ENCODE measurements at places on chromosomes 3 and 15.
A peak's percentile ranks its signal among the peaks of the same experiment; 100 is the strongest.

DNA sequence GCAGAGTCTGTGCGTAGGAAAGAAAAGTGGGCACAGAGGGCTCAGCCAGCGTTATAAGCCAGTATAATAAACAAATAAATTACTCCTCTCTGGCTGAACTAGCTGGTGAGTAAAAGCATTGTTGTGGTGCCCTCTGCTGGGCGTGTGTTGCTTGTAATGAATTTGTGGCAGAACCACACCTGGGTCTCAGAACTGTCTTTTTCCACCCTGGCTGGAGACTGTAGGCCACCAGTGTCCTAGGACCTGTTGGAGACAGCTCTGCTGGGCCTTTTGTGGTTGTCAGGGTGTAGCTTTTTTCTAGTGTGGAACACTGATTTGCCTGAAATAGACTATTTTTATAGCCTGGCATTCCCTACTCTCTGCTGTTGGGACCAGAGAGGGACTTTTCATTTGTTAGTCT, 130.5 kb upstream of the EIF1B start:
- peak; percentile 21 for DNase-seq

- DNase-seq = no peak
Measured at GRCh38 chr3:170806676-170807075, 63.3 kb downstream of the RPL22L1 start.

DNA sequence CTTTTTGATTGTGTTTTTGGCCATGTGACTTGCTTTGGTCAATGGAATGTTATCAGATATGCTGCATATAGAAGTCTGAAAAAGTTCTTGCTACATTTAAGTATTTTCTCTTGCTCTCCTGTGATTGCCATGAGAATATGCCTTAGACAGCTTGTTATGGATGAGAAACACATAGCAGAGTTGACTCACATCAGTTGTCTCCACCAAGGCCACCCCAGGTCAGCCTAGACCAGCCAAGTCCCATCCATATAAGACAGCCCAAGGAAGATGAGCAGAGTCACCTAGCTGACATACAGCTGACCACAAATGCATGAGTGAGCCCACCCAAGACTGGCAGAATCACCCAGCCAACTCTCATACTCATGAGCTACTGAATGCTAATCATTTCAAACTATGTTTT, 153.0 kb downstream of the THRB start:
- no peak for DNase-seq

GRCh38 chr3:186754006-186754405, 29.4 kb upstream of the EIF4A2 start:
- no peak for DNase-seq

DNA sequence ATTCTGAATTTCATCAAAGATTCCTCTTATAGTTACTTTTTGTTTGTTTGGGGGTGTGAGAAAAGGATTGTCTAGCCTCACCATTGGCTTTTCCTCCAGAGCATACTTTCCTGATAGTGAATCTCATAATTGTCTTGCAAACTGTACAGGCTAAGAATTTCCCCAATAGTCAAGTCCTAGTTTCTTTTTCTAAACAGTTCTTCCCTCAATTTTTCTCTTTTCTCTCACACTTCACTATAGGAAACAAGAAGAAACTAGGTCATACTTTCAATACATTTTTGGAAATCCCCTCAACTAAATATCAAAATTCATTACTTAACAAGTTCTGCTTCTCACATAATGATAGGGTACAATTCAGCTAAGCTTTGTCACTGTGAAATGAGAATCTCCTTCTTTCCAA, 241.9 kb downstream of the IL20RB start:
- no peak for DNase-seq

DNA sequence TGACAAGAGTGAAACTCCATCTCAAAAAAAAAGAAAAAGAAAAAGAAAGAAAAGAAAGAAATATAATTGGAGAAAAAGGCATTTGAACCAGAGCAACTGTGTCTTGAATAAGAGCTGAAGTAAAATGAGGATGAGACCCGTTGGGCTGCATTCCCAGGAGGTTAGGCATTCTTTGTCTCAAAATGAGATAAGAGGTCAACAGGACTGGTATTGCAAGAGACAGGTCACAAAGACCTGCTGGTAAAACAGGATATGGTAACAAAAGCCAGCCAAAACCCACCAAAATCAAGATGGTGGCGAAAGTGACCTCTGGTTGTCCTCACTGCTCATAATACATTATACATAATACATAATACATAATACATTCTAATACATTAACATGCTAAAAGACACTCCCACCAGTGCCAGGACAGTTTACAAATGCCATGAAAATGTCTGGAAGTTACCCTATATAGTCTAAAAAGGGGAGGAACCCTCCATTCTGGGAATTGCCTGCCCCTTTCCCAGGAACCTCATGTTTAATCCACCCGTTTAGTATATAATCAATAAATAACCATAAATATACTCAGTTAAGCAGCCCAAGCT, 8.6 kb upstream of the TIPIN start:
- DNase-seq = no peak

DNA sequence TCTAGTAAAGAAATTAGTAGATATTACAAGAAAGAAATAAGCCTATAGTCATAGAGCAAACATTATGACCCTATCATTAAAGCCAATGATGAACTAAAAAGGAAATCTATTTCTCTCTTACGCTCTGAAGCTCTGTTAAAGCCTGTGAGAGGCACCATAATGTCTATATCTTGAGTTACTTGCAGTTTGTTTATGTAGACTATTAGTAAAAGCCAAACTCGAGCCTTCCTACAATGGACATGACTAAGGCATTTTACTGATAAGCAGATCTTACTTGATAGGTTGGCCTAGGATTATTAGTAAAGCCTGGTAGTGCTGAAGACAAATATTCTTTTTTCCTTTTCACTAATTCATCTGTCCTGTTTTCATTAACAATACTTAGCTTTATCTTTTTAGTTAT, 32.7 kb downstream of the LRRC3B start:
- DNase-seq = no peak

GRCh38 chr3:86954226-86954625, 36.7 kb downstream of the VGLL3 start:
- no peak for DNase-seq

GRCh38 chr3:38645076-38645475, 4.4 kb downstream of the SCN5A start:
- DNase-seq = no peak

GRCh38 chr3:190892395-190892902, 30.0 kb upstream of the GMNC start:
- no peak for DNase-seq

DNA sequence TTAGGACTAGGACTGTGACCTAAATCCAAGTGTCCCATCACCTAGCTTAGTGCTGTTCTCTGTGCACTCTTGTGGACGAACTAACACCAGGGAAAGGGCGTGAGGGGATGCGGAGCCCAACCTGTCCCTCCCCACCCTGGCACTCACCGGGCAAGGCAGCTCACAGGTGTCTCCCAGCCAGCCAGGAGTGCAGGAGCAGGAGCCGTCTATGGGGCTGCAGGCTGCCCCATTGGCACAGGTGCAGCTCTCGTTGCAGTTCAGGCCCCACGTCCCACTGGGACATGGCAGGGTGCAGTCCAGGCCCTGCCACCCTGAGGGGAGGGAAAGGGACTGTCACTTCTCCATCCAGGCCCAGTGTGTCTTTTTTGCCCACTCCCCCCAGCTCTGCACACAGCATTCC, 60.3 kb downstream of the RAB11A start:
- no peak for DNase-seq

GRCh38 chr15:53710906-53711305, 48.6 kb downstream of the WDR72 start:
- DNase-seq = no peak

DNA sequence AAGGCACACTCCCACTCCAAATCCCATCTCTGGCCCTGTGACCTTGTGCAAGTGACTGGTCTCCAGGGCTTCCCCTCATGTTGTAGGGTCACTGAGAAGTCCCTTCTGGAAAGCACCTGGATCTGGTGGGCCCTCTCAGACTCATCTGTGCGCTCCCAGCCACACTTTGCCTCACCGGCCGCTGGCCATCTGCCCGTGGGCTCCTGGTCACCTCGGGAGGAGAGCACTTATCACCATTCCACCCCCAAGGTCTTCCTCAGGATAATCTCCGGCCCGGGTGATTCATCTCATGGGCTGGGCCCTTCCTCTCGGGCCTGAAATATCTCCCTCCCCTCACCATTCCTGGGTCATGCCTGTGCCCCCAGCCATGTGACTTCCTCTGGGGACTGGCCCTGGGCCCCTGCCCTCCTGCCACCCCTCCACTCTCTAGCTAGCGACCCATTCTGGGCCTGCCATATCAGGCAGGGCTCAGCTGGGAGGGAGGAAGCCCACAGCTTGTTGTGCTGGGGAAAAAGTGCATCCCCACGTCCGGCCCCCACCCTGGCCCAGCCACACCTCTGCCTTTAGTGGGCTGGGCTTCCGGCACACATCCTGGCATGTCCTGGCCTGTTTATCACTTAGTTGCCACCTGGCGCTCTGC, 10.6 kb upstream of the WNT7A start:
- DNase-seq = no peak

- DNase-seq = no peak
Measured at GRCh38 chr3:169189486-169189885, 474.0 kb downstream of the MECOM start.

DNA sequence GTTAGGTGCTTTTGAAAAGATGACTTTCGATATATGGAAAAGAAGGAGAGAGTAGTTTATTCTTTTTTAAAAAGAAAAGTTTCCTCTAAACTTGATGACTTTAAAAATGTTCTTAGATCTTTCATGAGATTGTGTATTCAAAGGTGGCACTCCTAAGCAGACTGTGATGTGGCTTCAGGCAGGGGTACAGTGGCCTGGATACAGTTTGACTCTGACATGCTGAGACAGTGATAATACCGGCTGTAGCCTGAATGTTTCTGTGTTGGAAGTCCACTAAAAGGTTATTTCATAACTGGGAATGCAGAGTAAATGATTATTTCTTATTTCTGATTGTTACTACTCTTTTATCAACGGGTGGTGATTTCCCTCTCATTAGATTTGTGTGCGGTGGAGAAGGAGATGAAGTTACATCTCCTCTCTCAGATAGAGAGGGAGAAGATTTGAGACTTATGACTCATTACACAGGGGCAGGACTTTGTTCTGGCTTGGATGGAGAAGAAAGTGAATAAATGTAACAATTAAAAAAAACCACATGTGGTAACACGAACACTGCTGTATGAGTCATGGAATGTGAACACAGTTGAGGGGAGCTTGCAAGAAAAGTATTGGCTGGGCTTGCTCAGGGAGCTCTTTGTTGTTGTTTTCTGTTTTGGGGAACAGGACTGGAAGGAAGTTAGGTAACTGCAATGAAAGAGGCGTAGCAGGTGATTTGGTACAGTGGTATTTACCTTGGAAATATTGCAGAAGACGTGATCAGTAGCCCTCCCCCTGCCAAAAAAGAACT, 21.6 kb downstream of the SPTSSB start:
- DNase-seq = peak; percentile 20

DNA sequence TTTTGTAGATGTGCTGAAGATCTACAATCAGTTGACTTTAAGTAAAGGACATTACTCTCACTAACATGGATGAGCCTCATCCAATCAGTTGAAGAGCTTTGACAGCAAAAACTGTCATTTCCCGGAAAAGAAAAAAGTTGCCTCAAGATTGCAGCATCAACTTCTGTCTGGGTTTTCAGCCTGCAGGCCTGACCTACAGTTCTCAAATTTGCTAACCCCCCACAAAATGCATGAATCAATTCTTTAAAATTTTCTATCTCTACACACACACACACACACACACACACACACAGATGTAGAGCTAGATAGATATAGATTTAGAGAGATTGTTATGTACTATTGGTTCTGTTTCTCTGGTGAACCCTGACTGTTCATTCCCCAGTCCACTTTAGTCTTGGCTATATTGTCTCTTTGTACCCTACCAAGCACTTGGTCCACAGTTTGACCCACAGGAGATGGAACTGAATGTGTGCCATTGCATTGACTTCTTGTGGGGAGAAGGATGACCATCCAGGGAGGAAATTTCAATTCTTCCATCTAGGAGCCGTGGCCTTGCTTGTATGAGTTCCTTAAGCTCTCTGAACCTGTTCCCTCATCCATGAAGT, 228.3 kb downstream of the CLSTN2 start:
- DNase-seq = no peak

DNA sequence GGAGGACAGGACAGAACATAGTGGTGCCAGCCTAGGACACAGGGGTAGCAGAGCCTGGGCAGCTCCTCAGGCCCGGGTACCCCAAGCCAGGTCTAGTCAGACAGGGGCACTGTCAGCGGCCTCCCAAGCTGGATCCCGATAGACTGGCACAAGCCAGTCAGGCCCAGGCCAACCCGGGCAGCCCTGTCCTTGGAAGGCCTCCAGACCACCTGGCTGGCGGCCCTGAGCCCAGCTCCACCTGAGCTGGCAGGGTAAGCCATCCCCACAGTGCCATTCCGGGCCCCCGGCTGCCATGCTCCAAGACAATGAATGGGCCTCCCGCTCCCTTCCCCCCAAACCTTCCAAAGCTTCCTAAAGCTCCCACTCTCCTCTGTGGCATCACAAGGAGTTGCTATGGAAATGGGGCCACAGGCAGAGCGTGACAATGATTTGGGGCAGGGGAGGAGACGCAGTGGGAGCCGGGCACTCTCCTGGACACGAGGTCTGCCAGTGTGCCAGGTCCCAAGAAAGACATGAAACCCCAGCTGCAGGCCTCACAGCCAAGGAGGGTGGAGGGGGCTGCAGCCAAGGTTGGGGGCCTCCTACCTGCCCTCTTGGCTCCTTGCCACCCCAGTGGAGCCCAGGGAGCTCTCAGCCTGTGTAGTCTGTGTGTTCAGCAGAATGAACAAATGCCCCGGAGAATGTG, 165.6 kb upstream of the LINGO1 start:
- DNase-seq = no peak

DNA sequence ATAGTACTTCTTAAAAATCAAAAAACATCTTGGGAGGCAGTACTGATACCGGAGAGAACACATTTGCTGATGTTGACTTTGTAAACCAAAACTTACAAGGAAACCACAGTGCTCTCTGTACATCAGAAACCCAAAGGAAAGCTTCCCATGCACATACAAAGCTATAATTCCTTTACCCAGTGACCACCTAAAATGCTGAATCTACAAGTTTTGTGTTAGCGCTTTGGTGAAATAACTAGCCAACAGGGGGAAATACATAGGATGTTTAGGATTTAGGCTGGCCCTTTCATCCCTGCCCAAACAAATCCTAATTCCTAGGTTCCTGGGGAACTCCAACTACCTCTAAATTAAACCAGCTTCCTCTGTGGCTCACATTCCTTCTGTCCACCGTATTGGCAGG, 15.3 kb upstream of the SPG21 start:
- no peak for DNase-seq
